Astrocyte of the spinal cord (primary cell): ENCODE measurements at places on chromosomes 7 and 10.

GRCh38 chr7:151754688-151755130 is 122.2 kb downstream of the PRKAG2 start:
- no peak for DNase-seq

- DNase-seq, result no peak
Observed at GRCh38 chr7:71385330-71385729, 253.4 kb downstream of the GALNT17 start.

DNA sequence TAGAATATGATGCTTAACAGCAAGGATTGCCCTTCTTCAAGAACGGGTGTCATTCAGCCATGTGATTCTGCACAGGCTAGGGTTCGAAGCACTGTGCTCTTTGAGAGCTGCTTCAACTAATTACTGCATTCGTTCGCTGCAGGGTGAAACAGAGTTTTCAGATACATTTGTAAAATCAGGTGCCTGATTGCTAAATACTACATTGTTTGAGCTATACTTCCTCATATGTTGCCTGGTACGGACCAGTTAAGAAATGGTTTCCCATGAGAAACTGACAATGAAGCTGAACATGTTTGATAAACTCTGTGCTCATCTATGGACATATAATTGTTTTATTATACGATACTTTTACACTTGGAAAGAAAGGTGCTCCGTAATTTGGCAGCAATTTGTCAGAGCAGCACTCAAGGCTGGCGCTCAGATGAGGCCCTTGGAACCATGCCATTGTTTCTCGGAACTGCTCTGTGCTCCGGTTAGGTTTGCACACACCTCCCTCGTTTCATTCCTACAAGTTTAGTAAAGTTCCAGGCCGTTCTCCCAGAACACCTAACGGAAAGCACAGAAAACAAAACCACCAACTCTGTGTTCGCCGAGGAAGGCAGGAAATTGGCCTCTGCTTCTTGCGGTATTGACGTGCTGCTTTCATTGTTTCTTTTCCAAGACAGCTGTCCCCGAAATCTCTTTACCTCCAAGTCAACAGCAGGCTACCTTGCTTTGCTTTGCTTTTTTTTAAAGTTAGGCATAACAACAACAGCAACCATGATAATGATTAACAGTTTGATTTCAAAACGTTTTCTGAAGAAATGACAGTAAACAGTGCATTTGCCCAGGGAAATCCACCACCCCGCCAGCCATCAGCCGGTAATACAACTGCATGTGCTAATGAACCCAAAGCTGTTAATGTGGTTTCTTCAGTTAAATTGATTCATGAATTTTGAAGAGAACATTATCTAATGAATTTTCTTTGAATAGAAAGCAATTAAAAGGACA is 206.9 kb downstream of the EBF3 start:
- DNase-seq, result no peak

DNA sequence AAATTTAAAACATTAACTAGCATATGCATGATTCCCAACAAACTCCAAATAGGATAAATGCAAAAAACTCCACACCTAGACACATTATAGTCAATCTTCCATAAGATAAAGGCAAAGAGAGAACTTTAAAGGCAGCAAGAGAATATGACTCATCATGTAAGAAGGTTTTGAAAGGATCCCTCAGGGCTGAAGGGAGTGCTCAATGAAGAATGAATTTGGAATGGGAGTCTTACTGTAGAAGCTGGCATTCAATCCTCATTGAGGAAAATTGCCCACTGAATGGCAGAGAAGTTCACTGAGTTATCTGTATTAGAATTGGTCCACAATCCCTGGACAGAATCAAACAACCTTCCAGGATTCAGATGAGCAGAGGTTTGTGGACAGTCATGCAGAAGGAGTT is 26.1 kb upstream of the ZNF365 start:
- no peak for DNase-seq

DNA sequence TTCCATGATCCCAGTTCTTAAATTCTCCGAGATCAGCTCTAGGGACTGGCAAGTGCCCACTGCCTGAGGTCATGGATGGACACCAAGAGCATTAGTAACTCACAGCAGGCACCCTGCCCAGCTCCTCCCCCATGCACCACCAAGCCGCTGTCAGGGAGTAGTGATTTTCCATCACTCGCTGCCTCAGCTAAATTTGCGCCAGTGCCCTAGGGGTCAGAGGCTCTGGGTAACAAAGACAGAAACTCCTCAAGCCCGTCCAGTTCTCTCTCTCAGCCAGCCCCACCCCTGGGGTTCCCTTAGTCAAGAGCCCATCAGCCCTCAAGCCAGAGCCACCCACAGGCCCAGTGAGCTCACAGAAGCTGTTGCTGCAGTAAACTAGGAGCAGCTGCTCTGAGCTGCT is 30.0 kb downstream of the PAX2 start:
- no peak for DNase-seq

- DNase-seq, result no peak
Observed at GRCh38 chr7:140005754-140006503, 56.8 kb downstream of the PARP12 start.

GRCh38 chr7:154504918-154505317 is 452.7 kb downstream of the DPP6 start:
- DNase-seq, result no peak

DNA sequence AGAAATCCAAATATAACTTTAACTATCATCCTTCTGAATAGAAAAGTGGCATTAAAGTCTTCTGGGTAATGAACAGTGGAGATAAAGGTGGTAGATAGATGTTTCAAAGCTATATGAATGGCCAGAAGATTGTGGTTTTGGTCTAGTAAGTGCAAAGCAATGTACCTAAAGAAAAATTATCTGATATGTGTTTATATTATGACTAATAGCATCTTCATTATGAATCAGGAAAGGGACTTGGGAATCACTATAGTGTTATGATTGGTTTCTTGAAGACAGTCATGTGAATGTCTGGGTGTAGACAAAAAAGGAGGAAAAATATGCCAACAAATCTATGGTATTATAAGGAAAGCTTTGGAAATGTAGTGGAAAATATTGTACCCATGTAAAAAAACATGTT is 3.0 kb downstream of the ZNF518A start:
- peak; percentile 11 for DNase-seq

- DNase-seq, result no peak
Observed at GRCh38 chr7:359226-359765, 69.3 kb downstream of the FOXL3 start.

DNA sequence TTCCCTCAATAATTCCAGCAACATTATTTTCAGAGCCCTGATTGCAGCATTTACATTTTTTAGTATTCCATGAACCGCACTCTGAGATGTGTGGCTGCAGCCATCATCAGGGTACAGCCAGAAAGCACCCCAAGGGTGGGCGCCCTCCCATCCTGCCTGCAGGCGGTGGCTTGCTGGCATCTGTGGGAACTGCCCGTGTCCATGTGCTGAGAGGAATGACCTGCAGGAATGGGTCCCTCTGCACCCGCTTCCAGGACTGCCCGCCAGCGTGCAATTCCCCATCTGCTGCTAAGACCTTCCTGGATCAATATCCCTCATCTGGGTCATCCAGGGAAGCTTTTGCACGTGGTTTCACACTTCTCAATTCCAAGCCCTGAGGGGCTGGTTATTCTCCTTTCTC is 32.8 kb upstream of the NUB1 start:
- no peak for DNase-seq
